ENCODE measurements at places on chromosomes 12 and 14. TPM values are rescaled to one million over a fixed set of nuclear protein-coding genes. Genes with fewer than 3 reads are reported as not detected.

DNA sequence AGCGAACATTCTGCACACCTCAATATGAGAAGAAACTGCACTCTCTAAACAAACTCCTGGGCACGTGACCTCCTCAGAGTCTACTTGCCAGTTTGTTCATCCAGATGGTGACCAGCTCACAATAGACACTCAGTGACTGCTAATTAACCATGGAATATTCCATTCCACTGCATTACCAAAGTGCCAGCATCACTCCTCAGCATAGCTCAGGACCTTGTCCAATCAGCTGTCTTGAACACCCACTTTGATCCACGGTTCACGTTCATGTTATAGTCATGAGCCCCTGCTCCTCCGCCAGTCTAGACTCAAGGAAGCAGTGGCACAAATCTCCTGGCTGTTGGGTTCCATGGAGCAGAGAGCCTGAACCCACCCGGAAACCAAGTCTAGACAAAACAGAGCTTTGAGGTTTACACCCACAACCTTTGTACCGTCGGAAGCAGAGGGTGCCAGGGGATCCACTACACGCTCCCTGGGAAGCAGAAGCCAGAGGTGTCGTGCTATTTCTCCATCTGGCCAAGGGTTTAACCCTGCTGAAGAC, 285.3 kb downstream of the ZFP36L1 start:
- no peak for DNase-seq

DNA sequence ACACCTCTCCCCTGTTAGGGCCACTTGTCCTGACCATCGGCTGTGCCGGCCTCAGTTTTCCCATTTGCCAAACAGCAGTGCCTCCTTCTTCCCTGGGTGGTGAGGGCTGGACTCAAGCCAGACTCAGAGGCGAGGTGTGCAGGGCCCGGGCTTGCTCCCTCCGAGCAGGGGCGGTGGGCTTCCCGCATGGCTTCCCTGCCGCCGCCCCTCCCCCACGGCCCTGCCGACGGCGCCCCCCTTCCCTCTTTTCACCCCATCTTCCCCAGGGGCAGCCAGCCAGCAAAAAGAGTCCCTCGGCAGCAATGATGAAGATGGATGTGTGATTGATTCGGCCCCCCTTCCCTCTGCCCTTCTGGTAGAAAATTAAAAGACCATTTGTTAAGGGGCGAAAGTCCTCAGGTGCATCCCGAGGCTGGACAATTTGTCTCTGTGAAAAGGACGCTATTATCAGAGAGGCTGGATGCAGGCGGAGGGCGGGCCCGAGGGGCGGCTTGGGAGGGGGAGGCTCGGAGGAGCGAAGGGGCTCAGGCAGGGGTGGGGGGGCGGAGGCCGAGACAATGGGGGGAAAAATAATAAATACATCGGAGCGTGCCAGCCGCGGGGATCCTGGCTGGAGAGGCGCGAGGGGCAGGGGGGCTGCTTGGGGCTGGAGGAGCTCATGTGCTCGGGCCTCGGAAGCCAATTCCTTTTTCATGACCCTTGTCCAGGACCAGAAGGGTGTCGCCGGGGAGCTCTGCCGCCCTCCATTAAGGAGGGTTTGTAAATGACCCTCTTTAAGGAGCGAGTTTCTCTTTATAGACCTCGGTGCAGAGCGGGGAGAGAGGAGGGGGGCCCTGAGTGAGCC, 48.0 kb upstream of the LHX5 start:
- no peak for DNase-seq

GRCh38 chr14:100384819-100385813, 62.0 kb downstream of the SLC25A47 start:
- no peak for DNase-seq

DNA sequence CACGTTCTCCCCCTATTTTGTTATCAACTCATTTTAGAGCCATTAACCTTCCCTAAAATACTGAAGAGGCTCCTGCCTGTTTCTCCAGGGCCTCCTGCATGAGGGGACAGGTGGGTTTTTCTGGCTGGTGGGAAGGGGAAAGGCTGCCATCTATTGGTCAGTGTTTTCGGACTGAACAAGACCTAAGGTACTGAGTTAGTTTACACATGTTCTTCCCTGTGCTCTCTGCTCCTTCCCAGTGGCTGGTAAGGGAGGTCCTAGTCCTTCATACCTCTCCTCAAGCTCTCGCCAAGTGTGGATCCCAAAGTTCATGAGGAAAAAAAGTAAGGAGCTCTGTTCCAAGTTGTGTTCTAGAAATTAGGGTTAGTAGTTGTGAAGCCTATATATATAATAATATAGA, 357.5 kb downstream of the FSCB start:
- DNase-seq: no peak

DNA sequence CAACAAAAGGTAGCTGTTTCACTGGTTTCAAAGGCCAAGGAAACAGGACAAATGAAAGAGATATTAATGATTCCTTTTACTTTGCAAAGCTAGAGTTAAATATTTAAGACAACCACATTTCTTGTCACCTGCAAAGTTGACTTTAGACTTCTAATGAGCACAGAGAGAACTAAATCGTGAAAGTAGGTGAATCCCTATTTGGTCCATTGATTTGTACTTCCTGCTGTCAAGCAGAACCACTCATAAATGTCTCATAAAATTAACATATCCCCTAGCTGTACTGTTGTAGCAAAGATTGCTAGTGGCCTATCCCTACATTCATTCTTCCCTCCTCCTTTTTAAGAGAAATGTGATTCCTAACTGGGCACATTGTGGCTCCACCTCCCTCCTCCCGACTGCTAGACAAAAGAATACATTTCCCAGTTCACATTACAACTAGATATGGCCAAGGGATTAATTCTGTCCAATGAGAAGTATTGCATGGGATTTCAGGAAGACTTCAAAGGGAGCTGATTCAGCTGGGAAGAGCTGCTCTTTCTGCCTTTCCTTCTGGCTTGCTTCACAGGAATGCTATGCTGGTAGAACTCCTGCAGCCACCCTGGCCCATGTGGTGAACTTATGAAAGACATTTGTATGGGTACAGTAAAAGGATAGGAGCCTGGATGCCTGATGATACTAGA, 227.5 kb upstream of the ABCD2 start:
- DNase-seq: no peak

DNA sequence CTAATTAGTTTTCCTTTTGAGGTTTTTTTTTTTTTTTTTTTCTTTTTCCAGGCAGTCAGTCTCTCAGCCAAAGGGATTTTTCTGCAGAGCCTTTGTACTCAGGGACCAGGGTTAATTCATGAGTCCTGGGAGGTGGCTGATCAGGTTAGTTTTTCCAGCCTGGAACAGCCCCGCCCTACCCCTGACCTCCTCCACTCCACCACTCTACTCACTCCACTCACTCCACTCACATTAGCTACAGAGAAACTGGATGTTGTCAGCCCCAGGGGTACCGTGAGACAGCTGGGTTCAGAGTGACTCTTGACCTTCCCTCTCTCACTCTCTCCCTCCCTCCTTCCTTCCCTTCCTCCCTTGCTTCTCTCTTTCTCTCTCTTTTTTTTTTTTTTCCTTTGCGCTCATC, 161.0 kb downstream of the CRADD start:
- DNase-seq: no peak

DNA sequence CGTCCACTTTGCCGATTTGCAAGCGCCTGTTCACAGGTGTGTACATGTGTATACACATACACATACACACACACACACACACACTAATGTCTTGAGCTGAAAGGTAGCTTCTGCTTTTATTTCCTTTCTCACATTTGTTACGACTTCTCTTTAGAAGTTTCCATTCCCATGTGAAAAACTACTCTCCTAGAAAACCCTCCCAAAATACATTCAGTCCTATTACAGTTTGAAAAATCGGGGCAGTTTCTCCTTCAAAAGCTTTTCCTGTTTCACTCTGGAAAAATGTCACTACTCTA, 3.9 kb downstream of the BLTP3B start:
- no peak for DNase-seq

DNA sequence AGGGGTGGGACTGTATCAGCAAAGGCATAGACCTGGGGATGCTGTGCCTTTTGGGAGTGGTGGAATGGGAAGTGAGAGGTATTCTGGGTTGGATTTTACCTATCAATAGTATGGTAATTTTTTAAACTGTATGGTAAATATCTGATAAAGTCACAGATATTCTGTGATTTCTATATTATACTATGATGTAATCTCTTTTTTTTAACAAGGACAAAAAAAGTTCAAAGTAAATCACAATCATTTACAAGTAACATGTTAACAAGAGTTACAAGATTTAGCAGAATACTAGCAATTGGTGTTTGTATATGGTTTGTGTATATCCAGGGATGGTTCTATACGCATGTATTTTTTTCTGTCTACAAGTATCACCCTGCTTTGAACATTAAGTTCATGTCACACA, 56.0 kb downstream of the BMAL2 start:
- DNase-seq: no peak

DNA sequence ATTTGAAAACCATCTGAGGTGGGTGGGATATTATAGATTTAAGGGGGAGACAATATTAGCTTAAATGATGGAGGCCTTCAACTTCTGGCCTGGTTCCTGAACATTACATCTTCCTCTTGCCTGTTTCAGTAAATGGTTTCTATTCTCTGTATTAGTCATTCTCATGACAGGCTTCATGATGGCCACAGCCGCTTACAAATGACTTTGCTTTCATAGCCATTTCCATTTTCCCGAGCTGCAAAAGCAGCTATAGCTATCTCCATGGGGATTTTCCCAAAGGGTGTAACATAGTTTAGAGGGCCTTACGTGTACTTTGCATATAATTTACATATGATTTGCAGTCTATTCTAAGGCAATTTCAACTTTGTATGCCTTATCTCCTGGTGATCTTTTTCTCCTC, 121.8 kb downstream of the NRXN3 start:
- no peak for DNase-seq

DNA sequence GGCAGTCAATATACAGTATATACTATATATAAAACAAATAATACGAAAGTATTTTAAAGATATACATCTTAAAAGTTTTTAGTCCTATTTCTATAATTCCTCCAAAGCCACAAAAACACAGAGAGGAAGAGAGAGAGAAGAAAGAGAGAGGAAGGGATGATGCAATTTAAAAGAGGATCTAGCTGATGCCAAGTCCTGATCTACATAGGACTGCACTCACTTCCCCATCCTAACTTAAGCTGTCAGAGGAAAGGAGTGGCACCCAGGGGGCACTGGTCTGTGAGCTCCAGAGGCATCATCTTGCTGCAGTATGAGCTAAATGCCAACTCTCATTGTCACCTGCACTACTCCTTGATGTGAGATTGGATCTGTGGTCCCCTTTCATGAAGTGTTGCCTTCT, 95.8 kb downstream of the C12orf42 start:
- no peak for DNase-seq

GRCh38 chr12:47954058-47954457, 9.3 kb upstream of the TMEM106C start:
- no peak for DNase-seq

DNA sequence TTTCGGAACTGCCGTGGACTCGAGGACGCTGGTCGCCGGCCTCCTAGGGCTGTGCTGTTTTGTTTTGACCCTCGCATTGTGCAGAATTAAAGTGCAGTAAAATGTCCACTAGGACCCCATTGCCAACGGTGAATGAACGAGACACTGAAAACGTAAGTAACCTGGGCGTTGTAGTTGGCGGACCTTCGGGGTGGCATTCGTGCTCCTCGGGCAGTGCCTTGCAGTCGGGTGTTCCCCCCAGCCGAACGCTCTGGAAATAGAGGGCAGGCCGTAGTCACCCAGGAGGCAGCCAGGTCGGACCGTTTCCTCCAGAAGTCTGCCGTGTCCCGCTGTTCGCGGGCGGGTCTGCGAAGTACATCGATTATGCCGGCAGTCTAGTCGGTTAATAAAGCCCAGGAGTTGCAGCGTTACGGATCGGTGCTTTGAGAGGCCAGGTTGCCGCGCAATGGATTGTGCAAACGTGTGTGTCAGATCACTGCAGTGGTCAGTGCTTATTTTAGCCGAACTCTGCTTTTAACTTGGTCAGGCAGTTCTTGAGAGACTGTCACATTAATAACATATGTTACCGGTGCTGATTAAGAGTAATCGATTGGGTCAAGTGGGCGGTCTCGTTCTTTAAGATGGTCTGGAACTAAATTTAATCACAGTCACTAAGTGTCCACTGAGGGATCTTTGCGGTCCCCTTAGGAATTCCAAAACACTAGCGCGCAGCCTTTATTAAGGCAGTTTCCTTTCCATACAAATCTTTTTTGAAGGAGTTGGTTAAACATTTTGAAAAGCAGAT, 906 bp downstream of the MARK3 start:
- DNase-seq: no peak

- no peak for DNase-seq
Observed at GRCh38 chr12:4701395-4702190, 18.6 kb upstream of the GALNT8 start.

- no peak for DNase-seq
Observed at GRCh38 chr14:68874746-68875155, 81.9 kb upstream of the ZFP36L1 start.

GRCh38 chr12:54030889-54031471, 1.9 kb upstream of the HOXC5 start:
- no peak for DNase-seq

GRCh38 chr14:80940146-80940545, 1.4 kb downstream of the CEP128 start:
- no peak for DNase-seq

PMCH gene
- not detected for total RNA-seq

FMNL3 gene
- total RNA-seq: 148 TPM

TMPRSS12 gene
- total RNA-seq: not detected

POTEG gene
- total RNA-seq: not detected

DGKA gene
- total RNA-seq: 53.7 TPM

HOXC11 gene
- total RNA-seq: 0.23 TPM

TEAD4 gene
- total RNA-seq: 47.5 TPM

TCP11L2 gene
- total RNA-seq: 9.8 TPM

KCNA5 gene
- total RNA-seq: not detected

PZP gene
- total RNA-seq: 0.24 TPM

SLC22A17 gene
- 7.3 TPM for total RNA-seq
